H1 (cell line): ENCODE measurements at places on chromosomes 11 and 22. TPM values are rescaled to one million over a fixed set of nuclear protein-coding genes. Genes with fewer than 3 reads are reported as not detected.

GRCh38 chr11:104881117-104881794 is 17.0 kb downstream of the CASP12 start:
- H3K27ac ChIP-seq = no peak overlapping the region
- no peak for DNase-seq
- no peaks in the 10 kb centered on the region for H3K27me3 ChIP-seq
- no peak overlapping the region for H3K4me3 ChIP-seq
- H3K36me3 ChIP-seq = no peaks in the 10 kb centered on the region

DNA sequence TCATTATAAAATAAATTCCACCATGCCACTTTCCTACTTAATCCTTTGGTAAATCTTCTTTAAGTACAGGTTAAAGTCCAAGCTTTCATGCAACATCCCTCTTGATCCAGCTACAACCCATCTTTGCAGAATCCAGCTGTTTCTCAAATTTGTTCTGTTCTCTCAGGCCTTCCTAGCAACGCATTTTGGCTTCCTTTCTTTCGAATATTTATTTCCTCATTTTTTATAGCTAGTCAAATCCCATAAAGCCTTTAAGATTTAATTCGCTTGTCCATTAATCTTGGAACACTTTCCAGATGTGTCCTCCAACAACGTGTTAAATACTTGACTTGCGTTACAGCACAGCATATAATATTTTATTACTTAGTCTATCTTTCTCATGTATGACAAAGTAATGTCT is 600.1 kb upstream of the CHORDC1 start:
- H3K36me3 ChIP-seq = no peaks in the 10 kb centered on the region
- no peak for DNase-seq
- H3K4me1 ChIP-seq = no peaks in the 10 kb centered on the region
- no peaks in the 10 kb centered on the region for H3K27me3 ChIP-seq

- H3K36me3 ChIP-seq = no peaks in the 10 kb centered on the region
- peaks cover 2% of the 10 kb centered on the region; the same call in 1 of the 2 replicates for H3K4me1 ChIP-seq
- no peak overlapping the region for H3K27ac ChIP-seq
- H3K4me3 ChIP-seq = no peak overlapping the region
Observed at GRCh38 chr22:39490135-39490798, 11.8 kb upstream of the MIEF1 start.

GRCh38 chr11:67277231-67277961 is 11.1 kb downstream of the GRK2 start:
- H3K4me1 ChIP-seq = no peaks in the 10 kb centered on the region
- H3K27me3 ChIP-seq = no peaks in the 10 kb centered on the region
- H3K4me3 ChIP-seq = no peak overlapping the region
- H3K36me3 ChIP-seq = peaks cover 25% of the 10 kb centered on the region
- 0 out of 2 replicates have a peak overlapping the region, but pooled peaks have one; percentile 59 for H3K27ac ChIP-seq
- no peak for DNase-seq

DNA sequence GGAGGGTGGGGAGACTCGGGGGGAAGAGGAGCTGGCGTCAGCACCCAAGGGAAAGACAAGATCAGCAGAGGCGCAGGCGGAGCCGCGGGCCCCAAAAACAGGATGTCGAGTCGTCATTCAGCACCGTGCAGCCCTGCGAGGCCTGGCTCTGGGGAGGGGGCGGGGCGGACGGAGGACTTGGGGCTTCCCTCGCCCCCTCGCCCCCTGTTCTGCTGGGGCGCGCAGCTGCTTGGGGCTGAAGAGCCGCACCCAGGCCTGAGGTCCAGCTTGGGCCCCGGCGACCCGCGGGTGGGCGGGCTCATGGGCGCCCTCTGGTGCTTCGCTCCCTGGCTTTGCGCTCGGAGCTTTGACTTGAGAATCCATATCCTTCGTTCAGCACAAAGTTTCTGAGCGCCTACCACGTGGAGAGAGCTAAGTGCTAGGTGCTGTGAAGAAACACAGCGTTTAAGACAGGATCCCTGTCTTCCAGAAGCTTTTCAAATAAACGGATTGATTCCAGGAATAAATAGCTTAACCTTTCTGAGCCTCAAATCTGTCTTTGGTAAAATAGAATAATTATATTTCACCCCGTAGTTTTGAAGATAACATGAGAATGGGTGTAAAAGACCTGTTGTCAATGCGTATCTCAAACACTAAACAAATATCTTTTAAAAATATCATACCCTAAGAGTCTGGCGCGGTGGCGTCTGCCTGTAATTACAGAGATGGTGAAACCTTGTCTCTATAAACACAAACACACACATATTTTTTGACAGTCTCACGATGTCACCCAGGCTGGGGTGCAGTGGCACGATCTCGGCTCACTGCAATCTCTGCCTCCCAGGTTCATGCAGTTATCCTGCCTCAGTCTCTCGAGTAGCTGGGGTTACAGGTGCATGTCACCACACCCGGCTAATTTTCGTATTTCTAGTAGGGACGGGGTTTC is 929 bp upstream of the RHOG start:
- DNase-seq = peak; percentile 59
- H3K4me1 ChIP-seq = peaks cover 10% of the 10 kb centered on the region
- no peaks in the 10 kb centered on the region for H3K27me3 ChIP-seq
- peaks cover 3% of the 10 kb centered on the region; the same call in 1 of the 2 replicates for H3K36me3 ChIP-seq
- H3K4me3 ChIP-seq = peak overlapping the region; percentile 36

- peaks cover 12% of the 10 kb centered on the region for H3K4me1 ChIP-seq
- H3K4me3 ChIP-seq = no peak overlapping the region
- H3K36me3 ChIP-seq = peaks cover 17% of the 10 kb centered on the region
Observed at GRCh38 chr11:6608726-6609501, 3.1 kb downstream of the TAF10 start.

Gene DNAJB7
- not detected in 2 replicates for total RNA-seq

Gene DGCR8
- 42.3 and 43.7 TPM in 2 replicates for total RNA-seq

Gene ANO5
- 4.6 and 5.0 TPM in 2 replicates for total RNA-seq
